ENCODE measurements at places on chromosomes 6 and 20. TPM values are rescaled to one million over a fixed set of nuclear protein-coding genes. Genes with fewer than 3 reads are reported as not detected.

Gene PPP1R3G
- total RNA-seq: 1.4 TPM

Gene C6orf132
- 1.9 TPM for total RNA-seq

Gene COL20A1
- total RNA-seq: 0.77 TPM

Gene PDYN
- not detected for total RNA-seq

Gene GNMT
- 0.27 TPM for total RNA-seq

Gene OPRM1
- total RNA-seq: not detected

Gene HLA-E
- 62.6 TPM for total RNA-seq

Gene RPS6KA2
- total RNA-seq: 0.20 TPM

Data from A549 treated with ZK216348 at 1 μM for 4 hours (cell line).